Activated T-cell treated with anti-CD3 and anti-CD28 coated beads, Interleukin-2, amount 50 U/mL, for 48 hours (primary cell): ENCODE measurements at places on chromosomes 16 and 17.

- peak; percentile 82 for DNase-seq
Observed at GRCh38 chr16:3157229-3158025, 22.6 kb downstream of the ZNF213 start.

DNA sequence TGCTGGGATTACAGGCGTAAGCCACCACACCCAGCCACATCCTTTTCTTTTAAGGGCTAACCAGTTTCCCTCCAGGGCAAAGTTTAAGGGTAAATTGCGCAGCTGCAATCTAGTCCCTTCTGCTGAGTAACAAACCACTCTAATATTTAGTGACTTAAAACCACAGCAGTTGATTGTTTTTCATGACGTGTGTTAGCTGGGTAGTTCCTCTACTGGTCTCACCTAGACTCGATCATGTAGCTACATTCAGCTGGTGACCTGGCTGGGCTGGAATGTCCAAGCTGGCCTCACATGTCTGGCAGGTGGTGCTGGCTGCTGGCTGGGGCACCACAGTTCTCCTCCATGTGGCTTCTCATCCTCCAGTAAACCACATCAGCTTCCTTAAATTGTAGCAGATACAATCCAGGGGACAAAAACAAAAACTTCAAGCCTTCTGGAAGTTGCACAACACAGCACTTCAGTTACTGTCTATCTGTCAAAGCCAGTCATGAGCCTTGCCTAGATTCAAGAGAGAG lies 75.5 kb downstream of the GPRC5B start:
- no peak for DNase-seq

GRCh38 chr16:72132726-72133125 lies 39.1 kb downstream of the DHX38 start:
- DNase-seq: no peak

DNA sequence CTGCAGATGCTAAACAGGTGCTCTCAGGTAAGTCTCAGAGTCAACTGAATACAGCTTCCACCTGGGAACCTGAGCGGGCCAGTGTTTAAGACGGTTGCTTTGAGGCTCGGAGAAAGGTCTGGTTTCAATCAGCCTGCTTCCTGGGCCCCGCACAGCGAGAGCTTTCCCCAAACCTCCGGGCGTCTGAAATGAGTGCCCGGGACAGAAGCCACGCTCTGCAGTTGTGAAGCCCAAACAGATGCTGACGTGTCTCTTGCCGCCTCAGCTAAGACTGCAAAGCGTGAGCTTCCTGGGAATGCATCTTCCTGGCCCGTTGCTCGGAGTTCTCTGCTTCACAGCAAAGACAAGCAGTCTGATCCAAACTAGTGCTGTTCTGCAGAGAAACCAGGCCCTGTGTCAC lies 36.7 kb downstream of the PLXDC1 start:
- DNase-seq: no peak

- DNase-seq: no peak
Observed at GRCh38 chr16:80720804-80721371, 83.5 kb downstream of the CDYL2 start.
